Stimulated activated CD8-positive, alpha-beta memory T cell treated with anti-CD3 and anti-CD28 coated beads, Interleukin-15, amount 100 ng/mL, for 48 hours (primary cell): ENCODE measurements at places on chromosomes 16 and 17.
A peak's percentile ranks its signal among the peaks of the same experiment; 100 is the strongest.

GRCh38 chr17:52201767-52202519 is 43.4 kb upstream of the CA10 start:
- DNase-seq = no peak

DNA sequence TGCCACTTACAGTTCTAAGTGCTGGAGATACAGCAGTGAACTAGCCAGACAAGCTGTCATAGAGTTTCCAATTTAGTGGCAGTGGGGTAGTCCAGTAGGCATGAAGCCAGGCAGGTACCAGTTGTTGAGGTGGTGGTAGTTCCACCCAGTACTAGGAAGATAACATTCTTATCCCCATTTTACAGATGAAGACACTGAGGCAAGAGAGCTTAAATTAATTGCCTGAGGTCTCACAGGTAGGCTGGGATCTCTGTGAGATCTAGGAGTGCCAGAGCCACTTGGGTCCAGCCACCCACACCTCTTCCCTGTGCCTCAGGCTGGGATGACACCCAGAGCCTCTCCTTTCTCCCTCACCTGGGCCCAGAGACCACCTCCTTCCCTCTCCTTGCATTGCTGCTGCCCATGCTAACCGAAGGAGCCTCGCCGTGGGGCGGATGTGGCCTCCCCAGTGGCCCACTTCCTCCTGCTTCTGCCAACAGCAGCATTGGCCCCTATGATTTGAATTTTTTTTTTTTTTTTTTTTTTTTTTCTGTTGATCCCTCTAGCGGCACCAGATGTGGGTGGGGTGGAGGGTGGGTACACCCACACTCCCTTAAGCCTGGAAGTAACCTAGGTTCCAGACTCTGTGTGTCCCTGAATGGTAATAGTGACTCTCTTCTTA is 114.0 kb downstream of the PRKCB start:
- DNase-seq = peak; percentile 55

GRCh38 chr17:75266316-75267152 is 4.5 kb downstream of the MIF4GD start:
- DNase-seq = no peak

DNA sequence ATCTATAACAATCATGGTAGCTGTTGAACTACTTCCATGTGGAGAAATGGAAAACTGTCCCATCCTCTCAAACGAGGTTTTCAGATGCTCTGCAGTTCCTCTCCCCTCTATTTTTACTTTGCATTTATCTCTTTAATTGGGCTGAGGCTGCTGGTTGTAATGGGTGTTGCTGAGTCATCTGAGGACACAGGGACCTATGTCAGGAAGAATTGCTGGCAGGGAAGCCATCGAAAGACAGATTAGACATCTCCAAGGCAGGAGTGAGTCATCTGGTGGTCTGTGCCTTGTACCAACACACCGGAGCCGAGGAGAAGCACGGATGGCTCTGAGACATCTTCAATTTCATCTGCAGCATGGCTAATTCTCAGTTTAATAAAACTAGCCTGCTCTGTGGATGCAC is 394.5 kb downstream of the GRIN2A start:
- no peak for DNase-seq

GRCh38 chr16:72829846-72830775 is 217.8 kb downstream of the ZFHX3 start:
- no peak for DNase-seq

GRCh38 chr17:59501690-59502089 is 63.7 kb upstream of the DHX40 start:
- no peak for DNase-seq

DNA sequence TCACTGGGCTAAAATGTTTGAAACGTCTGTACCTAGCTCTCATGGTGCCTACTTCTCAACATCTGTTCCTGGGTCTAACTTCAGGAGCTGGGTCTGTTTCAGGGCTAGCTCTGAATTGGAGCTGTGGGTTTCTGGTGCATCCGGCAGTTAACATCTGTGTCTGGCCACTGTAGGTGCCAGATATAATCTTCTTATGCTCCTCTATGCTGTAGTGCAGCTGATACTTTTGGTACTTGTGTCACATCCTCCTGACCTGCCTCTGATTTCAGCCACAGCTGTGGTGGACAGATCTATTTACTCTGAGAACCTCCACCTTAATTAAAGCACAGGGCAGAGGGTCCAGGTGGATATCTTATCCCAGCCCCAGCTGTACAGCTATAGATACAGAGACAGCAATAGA is 496.5 kb upstream of the CDH11 start:
- no peak for DNase-seq

- no peak for DNase-seq
These were observed 56.4 kb downstream of the LITAF start for GRCh38 chr16:11530171-11530940.

DNA sequence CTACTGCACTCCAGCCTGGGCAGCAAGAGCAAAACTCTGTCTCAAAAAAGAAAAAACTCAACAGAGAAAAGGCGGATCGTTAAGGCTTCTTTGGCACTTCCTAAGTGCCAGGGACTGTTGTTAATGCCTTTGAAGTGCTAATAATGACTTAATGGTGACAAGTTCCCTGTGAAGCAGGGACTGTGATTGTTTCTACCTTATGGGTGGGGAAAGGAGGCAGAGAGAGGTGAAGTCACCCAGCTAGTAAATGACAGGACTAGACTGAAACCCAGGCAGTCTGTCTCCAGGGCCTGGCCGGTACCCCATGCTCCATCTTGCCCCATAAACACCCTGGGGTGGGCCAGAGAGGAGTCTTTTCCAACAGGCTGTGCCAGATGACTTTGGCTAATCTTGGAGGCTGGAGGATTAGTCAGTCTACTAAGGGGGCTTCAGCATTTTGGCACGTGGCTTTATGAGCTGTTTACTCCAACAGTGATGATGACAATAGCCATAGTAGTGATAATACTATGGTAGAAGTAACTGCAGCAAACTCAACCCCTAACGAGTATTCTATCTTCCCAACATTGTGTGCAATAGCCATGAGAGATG is 26.9 kb downstream of the ABCC1 start:
- DNase-seq = no peak

- no peak for DNase-seq
These were observed 22.1 kb downstream of the MLYCD start for GRCh38 chr16:83920894-83921491.

- DNase-seq = no peak
These were observed 238.8 kb downstream of the SLC39A11 start for GRCh38 chr17:72853440-72854415.

DNA sequence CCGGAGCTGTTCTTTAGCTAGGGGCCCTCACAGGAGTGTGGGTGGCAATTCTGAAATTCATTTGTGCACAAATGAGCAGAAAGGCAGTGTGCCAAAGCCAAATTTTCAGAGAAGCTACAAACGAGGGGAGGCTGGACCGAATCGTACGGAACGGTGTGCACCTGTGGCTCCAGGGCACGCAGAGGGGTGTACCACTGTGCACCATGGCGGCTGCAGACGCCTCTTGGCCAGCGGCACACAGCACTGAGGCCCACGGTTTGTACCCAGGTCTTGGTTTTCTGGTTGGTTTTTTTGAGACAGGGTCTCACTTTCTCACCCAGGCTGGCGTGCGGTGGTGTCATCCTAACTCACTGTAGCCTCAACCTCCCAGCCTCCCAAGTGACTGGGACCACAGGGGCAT is 14.9 kb downstream of the CHMP1A start:
- DNase-seq = no peak

DNA sequence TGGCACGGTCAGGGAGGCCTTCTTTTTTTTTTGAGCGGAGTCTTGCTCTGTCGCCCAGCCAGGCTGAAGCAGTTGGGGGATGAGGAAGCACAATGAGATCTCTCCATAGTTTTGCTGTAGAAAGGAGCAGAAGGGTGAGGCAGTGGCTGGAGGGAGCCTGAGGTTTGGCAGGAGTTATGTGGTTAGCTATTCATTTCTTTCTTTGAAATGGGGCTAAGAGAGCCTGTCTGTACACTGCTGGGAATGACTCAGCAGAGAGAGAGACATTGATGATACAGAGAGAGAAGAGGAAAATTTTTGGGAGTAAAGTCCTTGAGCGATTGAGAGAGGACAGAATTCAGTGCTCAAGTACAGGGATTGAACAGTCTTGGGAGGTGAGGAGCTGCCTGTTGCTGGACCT is 22.1 kb downstream of the NOS2 start:
- DNase-seq = no peak

DNA sequence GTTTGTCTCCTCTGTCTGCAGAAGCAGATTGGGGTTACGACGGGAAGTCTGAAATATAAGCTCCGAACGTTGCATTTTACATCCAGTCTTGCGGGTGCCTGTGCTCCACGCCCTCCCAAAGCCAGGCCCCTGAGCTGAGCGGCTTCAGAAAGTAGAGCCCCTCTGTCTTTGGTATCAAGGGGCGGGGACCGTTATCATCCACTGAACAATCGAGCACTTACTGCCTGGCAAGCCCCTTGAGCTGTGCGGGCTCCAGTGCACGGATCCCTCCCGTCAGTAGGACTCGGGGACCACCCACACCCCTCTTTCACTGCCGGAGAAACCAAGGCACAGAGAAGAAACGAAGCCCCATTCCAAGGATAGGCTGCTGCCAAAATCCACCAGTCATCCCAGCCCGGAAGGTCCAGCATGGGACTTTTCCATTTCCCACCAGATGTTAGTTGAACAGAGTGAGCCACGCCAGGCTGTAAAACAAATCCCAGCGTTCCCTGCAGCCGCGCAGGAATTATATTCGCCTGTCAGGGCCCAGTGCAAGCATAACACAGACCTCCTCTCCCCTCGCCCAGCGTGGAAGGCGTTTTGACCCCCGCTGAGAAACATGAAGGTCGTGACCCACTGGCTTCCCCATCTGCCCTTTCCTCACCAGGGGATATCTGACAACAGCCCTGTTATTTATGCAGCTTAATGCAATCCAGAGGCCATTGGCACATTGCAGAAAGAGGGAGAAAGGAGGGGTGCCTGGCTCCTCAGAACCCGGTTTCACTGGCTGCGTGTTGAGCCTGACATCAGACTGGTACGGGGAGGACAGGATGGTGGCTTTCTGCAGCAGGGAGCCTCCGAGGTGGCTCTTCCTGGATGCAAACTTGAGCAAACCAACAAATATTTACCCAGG is 212.2 kb upstream of the FOXF1 start:
- DNase-seq = no peak

GRCh38 chr17:16446338-16446983 is 31.1 kb downstream of the TRPV2 start:
- DNase-seq = no peak

DNA sequence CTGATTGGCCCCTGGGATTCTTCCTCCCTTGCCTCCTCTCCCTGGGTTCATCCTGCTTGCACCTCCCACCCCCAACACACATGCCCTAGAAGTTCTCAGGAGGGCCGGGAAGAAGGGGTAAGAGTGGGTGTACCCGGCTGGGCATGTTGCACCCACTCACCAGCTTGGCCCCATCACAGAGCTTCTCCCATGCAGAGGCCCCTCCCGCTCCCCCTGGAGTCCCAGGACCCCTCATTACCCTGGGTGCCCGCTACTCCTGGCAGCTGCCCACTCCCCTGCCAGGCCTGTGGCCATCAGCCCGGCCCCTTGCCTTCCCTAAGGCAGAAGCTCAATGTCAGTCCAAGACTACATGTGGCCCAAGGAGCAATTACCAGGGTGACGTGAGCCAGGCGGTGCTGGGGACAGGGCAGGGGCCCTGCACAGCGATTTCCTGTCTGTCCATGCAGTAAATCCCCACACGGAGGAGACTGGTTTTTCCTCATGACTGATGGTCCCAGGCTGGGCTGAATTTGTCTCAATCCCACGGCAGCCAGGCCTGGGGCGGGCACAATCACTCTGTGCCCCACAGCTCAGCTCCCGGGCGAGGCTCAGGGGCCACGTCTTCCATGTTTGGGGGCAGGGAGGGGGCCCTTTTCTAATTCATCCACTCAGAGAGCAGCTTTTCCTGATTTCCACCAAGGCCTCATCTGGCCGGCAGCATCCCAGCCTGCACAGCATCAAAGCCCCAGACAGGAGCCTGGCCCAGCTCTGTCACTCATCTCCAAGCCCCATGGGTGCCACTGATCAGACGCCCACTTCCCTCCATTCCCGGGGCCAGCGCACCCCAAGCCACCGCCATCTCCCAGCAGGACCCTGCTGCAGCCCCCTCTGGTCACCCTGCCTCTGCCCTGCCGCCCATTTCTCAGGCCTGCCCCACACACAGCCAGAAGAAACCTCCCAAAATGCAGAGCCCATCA is 234.7 kb downstream of the KATNIP start:
- DNase-seq = no peak

GRCh38 chr17:53088481-53088880 is 734.2 kb upstream of the KIF2B start:
- DNase-seq = no peak

- DNase-seq = peak; percentile 83
These were observed 4.9 kb downstream of the MAP3K14 start for GRCh38 chr17:45311760-45312476.

GRCh38 chr17:75238684-75239191 is 22.7 kb downstream of the GGA3 start:
- DNase-seq = no peak

- DNase-seq = no peak
These were observed 335.2 kb downstream of the SEC14L1 start for GRCh38 chr17:77476006-77476405.

GRCh38 chr17:19756546-19756945 is 8.4 kb upstream of the ALDH3A1 start:
- no peak for DNase-seq

- DNase-seq = no peak
These were observed 44.3 kb downstream of the SLC39A11 start for GRCh38 chr17:73048170-73048569.

DNA sequence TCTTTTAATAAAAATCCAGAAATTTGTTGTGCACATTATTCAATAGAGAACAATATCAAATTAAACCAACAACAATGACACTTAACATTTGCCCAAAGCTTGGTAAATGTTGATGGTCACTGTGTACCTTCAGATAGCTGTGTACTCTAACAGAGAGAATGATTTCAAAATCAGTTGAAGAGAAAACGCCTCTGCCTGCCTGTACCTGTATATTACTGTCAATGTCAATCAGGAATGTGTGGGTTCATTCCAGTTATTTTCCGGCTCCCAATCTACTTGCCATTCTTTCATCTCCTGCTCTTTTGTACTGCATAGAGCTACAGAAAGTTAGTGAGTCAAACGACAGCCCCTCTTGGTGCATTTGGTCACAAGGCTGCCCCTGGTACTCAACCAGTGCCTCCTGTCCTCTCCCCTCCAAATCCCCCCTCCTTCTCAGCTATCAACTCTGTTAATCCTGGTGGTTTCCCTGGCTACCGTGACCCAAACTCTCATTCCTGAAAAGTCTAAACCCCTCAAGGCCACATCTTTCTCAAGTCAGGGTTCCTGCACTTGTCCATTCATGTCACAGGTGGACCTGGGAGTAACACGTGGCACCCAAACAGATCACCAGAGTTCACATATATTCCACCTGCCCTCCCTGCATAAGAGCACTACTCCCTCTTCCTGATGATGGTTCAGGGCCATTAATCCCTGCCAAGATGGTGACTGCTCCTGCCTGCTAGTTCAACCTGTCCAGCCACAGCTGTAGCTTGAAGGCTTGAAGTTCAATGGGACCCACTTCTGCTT is 13.6 kb upstream of the ARL4D start:
- DNase-seq = no peak

DNA sequence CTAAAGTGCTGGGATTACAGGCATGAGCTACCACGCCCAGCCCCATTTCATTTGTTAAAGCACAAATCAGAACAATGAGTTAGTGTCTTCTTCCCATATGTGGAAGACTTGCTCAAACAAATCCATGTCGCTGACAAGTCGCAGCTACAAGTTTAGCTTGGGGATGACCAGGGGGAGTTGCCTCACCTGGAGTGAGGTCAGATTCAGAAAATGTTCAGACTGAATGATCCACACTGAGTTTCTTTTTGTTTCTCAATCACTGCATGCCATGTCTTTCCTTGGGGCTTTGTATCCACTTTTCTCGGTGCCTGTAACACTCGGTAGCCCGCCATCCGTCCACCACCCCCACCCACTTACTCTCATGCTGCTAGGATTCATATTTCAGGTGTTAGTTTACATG is 437.3 kb upstream of the DYNLRB2 start:
- no peak for DNase-seq
